ENCODE measurements at places on chromosomes 7 and 10. TPM values are rescaled to one million over a fixed set of nuclear protein-coding genes. Genes with fewer than 3 reads are reported as not detected.

TMEM273 gene
- not detected for total RNA-seq

CHAT gene
- total RNA-seq: not detected

SLC13A4 gene
- not detected for total RNA-seq

MKX gene
- 0.28 TPM for total RNA-seq

SLC13A1 gene
- total RNA-seq: not detected

SLC26A5 gene
- total RNA-seq: not detected

OR2F1 gene
- not detected for total RNA-seq

MYH16 gene
- 0.18 TPM for total RNA-seq

HMX3 gene
- total RNA-seq: not detected

SLC18A2 gene
- total RNA-seq: not detected

PKD2L1 gene
- total RNA-seq: not detected
